ENCODE measurements at places on chromosomes 1 and 21. TPM values are rescaled to one million over a fixed set of nuclear protein-coding genes. Genes with fewer than 3 reads are reported as not detected.

Gene LRRIQ3
- 2.0 TPM for total RNA-seq

Gene PRR9
- not detected for total RNA-seq

Gene PODN
- total RNA-seq: not detected

Gene PRAMEF9
- not detected for total RNA-seq

Gene PPIAL4G
- 3.0 TPM for total RNA-seq

Gene NCF2
- total RNA-seq: 0.91 TPM

Gene FOXD2
- 0.27 TPM for total RNA-seq

Gene CAMK1G
- total RNA-seq: not detected

Gene POU3F1
- 0.31 TPM for total RNA-seq

Gene PWP2
- 12.4 TPM for total RNA-seq

Gene FCMR
- total RNA-seq: 747 TPM

Gene CELA2A
- not detected for total RNA-seq

Gene SH2D5
- total RNA-seq: not detected

Gene PGLYRP3
- not detected for total RNA-seq

Gene CFHR5
- total RNA-seq: not detected

Gene FALEC
- not detected for total RNA-seq

Gene LCE1C
- total RNA-seq: not detected

Gene HSD3B1
- total RNA-seq: not detected

Gene KCNE1
- total RNA-seq: 0.19 TPM

Gene TTC39A
- not detected for total RNA-seq

Gene GATAD2B
- total RNA-seq: 110 TPM

Gene TRNP1
- total RNA-seq: not detected

Gene ARHGEF10L
- total RNA-seq: 0.27 TPM

Gene CNR2
- total RNA-seq: 1.1 TPM

Gene SLAMF8
- total RNA-seq: 0.10 TPM

Gene PRAMEF6
- total RNA-seq: not detected

Gene TIPRL
- 23.4 TPM for total RNA-seq

Gene KIF14
- total RNA-seq: 0.10 TPM

Gene CENPF
- 1.8 TPM for total RNA-seq

Data from naive thymus-derived CD8-positive, alpha-beta T cell (primary cell).